ENCODE measurements at places on chromosomes 16 and 17.

DNA sequence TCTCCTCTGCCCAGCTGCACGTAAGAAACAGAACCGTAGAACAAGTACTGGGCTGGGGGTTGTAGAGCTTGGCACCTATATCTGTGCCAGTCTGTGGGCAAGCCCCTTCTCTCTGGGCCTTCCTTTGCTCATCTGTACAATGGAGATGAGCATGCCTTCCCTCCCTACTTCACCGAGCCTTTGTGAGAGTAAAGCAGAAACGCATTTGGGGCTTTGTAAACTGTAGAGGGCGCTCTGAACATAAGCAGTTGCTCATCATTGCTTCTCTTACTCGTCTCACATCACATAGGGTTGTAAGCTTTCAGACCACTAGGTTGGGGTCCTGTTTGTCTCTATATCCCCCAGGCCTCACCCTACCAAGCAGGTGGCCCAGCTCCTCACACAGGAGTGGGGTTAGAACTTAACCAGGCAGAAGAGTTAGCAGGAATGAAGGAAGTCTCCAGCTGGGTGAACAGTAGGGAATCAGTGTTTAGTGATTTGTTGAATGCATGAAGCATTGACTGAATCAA, 15.1 kb downstream of the SAMD14 start:
- no peak overlapping the region for H3K27ac ChIP-seq
- H3K27me3 ChIP-seq, result no peaks in the 10 kb centered on the region
- H3K4me3 ChIP-seq, result no peak overlapping the region

DNA sequence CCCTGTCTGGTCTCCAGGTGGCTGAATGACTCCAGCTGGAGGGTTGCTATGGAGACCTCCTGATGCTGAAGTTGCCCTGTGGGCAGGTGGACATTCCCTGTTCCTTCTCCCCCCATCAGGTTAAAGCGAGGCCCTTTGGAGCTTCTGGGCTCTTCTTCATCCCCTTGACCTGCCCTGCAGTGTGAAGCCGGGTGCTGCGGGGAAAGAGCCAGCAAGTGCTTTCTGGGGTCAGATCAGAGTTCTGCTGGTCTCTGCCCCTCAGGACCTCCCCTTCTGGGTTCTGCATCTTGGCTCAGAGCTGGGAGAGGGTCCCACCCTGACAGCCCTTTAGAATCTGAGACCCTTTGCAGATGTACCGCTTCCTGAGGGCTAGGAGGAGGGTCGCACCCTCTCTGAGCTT, 25.1 kb downstream of the NKD1 start:
- H3K4me1 ChIP-seq, result no peaks in the 10 kb centered on the region
- H3K27ac ChIP-seq, result no peak overlapping the region
- H3K27me3 ChIP-seq, result peaks cover 10% of the 10 kb centered on the region
- no peak for DNase-seq
- no peak overlapping the region for H3K4me3 ChIP-seq
- H3K36me3 ChIP-seq, result no peaks in the 10 kb centered on the region

GRCh38 chr17:32239456-32239855, 26.2 kb upstream of the RHBDL3 start:
- no peak for DNase-seq
- no peak overlapping the region for H3K27ac ChIP-seq
- H3K36me3 ChIP-seq, result no peaks in the 10 kb centered on the region
- H3K27me3 ChIP-seq, result no peaks in the 10 kb centered on the region

DNA sequence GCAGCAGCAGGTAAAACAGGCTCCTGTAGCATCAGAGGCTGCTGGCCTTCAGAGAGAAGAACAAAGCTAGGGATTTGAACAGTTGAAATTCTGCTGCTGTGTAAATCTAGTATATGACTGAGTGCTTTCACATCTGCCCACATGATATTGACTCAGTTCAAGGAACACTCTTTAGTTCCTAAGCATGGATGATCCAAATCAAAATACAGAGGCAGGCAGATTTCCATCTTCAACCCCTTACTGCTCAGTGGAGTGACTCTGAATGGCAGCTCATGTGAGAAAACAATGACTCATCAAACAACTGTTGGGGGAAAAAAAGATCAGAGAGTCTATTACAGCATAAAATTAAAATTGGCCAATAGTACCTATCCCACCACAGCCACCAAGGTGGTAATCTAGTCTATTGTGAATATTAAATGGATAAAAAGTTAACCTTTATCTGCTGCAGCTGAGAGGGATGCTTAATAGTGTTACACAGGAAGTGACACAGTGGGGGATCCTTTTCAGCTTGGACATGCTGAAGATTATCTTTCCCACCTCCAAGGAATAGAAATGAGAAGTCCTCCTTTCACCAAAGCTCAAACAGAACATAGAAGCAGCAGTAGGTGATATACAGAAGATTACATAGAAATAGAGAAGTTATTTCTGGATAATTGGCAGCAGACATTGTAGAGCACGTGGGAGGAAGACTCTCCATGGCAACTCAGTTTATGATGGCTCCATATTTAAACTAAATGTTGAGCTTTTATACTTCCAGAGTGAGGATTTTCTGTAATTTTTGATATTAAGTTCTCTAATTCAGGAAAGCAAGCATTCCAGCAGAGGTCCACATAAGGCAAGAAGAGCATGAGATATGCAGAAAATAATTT, 239.7 kb upstream of the ERCC4 start:
- DNase-seq, result no peak
- no peak overlapping the region for H3K4me3 ChIP-seq
- no peak overlapping the region for H3K27ac ChIP-seq
- H3K27me3 ChIP-seq, result no peaks in the 10 kb centered on the region

GRCh38 chr17:32323046-32323445, 18.9 kb downstream of the C17orf75 start:
- no peaks in the 10 kb centered on the region for H3K27me3 ChIP-seq
- no peak for DNase-seq
- H3K36me3 ChIP-seq, result no peaks in the 10 kb centered on the region
- H3K27ac ChIP-seq, result no peak overlapping the region

- DNase-seq, result no peak
- H3K27me3 ChIP-seq, result no peaks in the 10 kb centered on the region
- H3K27ac ChIP-seq, result no peak overlapping the region
Measured at GRCh38 chr17:27615121-27615520, 15.9 kb upstream of the LGALS9 start.

DNA sequence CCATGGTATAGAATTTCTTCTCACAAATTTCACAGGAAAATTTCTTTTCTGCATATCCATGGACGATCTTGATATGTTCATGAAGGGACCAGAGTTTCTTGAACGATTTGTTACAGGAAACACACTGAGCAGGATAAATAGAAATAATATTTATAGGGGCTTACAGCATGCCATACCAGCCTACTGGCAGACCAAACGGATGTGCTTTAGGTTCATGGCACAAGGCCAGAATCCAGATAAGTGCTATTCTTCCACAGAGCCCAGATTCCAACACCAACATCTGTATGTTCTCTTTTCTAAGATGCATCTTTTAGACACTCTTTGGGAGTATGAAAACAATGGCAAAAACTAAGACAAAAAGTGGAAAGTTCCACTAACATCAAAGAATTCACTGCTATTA, 49.3 kb downstream of the ZNF652 start:
- H3K36me3 ChIP-seq, result no peaks in the 10 kb centered on the region
- no peak overlapping the region for H3K4me3 ChIP-seq
- H3K4me1 ChIP-seq, result peaks cover 10% of the 10 kb centered on the region
- H3K27ac ChIP-seq, result no peak overlapping the region
- no peaks in the 10 kb centered on the region for H3K27me3 ChIP-seq

GRCh38 chr17:5631958-5632590, 47.8 kb upstream of the NLRP1 start:
- DNase-seq, result peak; percentile 32

DNA sequence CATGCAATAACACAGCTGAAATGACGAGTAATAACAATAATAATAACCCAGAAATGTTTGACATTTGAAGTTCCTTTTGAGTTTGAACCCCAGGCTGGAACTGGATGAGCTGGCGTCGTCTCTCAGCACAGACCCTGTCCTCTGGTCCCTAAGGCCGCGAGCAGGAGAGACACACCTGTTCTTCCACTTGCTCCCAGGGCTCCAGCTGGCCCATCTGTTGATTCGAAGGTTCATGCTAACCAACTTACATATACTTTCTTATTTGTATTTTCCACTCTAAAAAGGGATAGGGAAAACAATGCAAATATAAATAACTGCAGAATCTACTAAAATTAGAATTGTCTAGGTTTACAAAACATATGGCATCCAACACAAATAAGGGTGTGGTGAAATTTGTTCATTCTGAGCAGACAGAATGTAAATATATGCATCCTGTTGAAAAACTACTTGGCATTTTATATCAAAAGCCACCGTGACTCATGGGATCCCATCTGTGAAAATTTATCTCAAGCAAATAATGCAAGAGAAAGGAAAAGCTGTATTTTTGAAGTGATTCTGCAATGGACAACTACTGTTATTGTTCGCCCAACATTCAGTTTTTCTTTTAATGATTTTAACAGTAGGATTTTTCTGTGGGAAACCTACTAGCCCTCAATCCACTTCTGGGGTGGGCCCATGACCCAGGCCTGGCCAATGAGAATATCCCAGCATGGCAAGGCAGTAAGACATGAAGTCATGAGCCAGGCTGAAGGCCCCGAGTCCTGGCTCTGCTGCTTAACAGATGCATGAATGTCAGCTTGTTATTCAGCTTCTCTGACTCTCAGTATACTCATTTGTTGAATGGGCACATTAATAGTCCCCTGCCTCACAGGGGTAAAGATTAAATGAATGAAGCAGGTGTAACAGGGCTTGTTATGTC, 13.2 kb upstream of the RGS9 start:
- H3K27ac ChIP-seq, result peak overlapping the region; percentile 55
- no peaks in the 10 kb centered on the region for H3K36me3 ChIP-seq
- peak overlapping the region; percentile 73 for H3K4me3 ChIP-seq
- DNase-seq, result peak; percentile 42
- H3K4me1 ChIP-seq, result peaks cover 14% of the 10 kb centered on the region

DNA sequence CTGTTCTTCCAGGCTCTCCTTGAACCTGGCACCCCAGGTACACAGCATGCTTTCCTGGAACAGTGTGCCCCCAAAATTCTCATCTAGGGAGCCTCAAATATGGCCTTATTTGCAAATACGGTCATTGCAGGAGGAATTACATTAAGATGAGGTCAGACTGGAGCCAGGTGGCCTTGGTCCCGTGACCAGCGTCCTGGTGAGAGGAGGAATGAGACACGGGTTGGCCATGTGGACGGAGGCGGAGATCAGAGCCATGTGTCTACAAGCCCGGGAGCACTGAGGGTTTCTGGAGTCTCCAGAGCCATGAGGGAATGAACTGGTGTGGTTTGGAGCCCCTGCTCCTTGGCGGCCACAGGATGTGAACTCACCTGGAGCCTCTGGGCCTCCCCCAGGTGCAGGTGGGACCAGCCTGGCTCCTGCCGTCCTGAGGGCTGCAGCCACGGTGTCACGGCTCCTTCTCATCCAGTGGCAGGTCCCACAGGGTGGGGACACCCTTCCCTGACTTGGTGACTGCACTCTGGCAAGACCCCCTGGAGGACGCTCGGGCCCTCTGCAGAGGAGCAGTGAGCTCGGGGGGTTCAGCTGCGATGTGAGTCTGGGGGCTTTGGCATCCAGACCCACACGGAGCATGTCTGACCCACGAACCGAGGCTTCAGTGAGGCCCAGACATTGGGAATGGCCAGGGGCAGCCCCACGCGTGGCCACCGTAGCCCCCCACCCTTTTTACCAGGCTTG, 21.8 kb upstream of the GNG13 start:
- peaks cover 26% of the 10 kb centered on the region for H3K27me3 ChIP-seq
- no peak overlapping the region for H3K27ac ChIP-seq
- no peak overlapping the region for H3K4me3 ChIP-seq

GRCh38 chr16:12078405-12079280, 102.1 kb downstream of the SNX29 start:
- no peak for DNase-seq
- no peak overlapping the region for H3K4me3 ChIP-seq
- H3K36me3 ChIP-seq, result no peaks in the 10 kb centered on the region
- no peak overlapping the region for H3K27ac ChIP-seq
- H3K4me1 ChIP-seq, result no peaks in the 10 kb centered on the region

- no peak overlapping the region for H3K27ac ChIP-seq
- peak overlapping the region; percentile 18 for H3K4me3 ChIP-seq
- no peaks in the 10 kb centered on the region for H3K27me3 ChIP-seq
- peak; percentile 83 for DNase-seq
- H3K4me1 ChIP-seq, result peaks cover 16% of the 10 kb centered on the region
Measured at GRCh38 chr17:7023576-7024401, 939 bp downstream of the BCL6B start.

GRCh38 chr16:25493136-25493811, 198.5 kb upstream of the HS3ST4 start:
- H3K27ac ChIP-seq, result no peak overlapping the region
- DNase-seq, result no peak
- H3K4me3 ChIP-seq, result no peak overlapping the region
- H3K36me3 ChIP-seq, result no peaks in the 10 kb centered on the region

- H3K4me3 ChIP-seq, result no peak overlapping the region
- no peaks in the 10 kb centered on the region for H3K4me1 ChIP-seq
- no peak for DNase-seq
- no peak overlapping the region for H3K27ac ChIP-seq
- H3K27me3 ChIP-seq, result no peaks in the 10 kb centered on the region
- no peaks in the 10 kb centered on the region for H3K36me3 ChIP-seq
Measured at GRCh38 chr17:73750975-73751374, 106.7 kb upstream of the SDK2 start.

DNA sequence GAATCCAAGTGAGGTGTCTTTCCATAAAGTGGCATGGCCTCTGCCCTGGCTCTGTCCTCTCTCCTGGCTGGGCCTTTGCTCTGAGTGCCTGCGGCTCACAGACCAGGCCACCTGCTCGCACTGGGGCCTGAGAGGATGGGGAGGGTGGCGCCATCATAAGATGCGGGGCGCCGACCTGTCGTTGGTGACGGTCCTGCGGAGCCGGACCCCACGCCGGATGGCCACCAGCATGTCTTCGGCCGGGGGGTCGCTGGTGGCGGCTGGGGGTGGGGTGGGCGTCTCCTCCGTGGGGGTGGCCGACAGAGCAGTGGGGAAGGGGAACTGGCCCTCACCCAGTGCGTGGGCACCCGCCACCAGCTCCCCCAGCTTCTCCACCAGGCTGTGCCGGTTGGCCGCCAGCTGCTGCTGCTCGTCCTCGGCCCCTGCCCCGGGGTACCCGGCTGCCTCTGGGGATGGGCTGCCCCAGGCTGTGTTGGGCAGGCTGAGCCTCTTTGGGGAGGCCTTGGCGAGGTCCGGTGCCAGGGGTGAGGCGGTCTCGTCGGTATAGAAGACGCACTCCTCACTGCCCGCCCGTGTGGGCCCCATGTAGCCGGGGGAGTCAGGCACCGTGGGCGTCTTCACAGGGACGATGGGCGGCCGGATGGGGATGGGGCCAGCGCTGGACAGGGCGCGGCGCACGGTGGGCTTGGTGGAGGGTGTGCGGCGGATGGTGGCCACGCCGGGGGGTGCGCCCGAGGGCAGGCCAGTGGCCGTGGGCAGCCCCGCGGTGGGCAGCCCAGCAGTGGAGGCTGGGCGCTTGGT, 17.4 kb downstream of the IL34 start:
- no peak for DNase-seq
- no peak overlapping the region for H3K4me3 ChIP-seq
- H3K4me1 ChIP-seq, result no peaks in the 10 kb centered on the region
- H3K27ac ChIP-seq, result no peak overlapping the region
- H3K27me3 ChIP-seq, result no peaks in the 10 kb centered on the region

- H3K36me3 ChIP-seq, result peaks cover 4% of the 10 kb centered on the region
- peaks cover 53% of the 10 kb centered on the region for H3K4me1 ChIP-seq
- DNase-seq, result peak; percentile 74
- no peak overlapping the region for H3K27ac ChIP-seq
- H3K27me3 ChIP-seq, result no peaks in the 10 kb centered on the region
Measured at GRCh38 chr16:20849589-20850390, 43.5 kb downstream of the REXO5 start.

GRCh38 chr16:75576384-75576811, 10.2 kb downstream of the GABARAPL2 start:
- peaks cover 44% of the 10 kb centered on the region for H3K36me3 ChIP-seq
- DNase-seq, result no peak
- H3K4me3 ChIP-seq, result no peak overlapping the region
- no peak overlapping the region for H3K27ac ChIP-seq
- no peaks in the 10 kb centered on the region for H3K4me1 ChIP-seq
